ENCODE measurements at places on chromosomes 6 and 20.

DNA sequence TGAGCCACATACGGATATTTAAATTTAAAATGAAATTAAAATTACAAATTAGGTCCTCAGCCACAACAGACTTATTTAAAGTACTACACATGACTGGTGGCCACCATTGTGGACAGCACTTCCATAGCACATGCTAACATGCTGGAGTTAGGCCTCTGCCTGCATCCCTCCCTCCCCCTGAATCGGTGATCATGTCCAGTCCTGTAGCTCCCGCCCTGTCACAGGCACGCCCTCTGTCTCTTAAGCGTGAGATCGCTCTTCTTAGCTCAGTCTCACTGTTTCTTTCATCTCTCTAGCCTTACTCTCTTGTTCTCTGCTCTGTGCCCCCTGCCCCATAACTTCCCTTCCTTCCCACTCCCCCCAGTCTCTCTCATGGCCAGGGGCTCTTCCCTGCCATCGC, 28.9 kb downstream of the ELMO2 start:
- no peak for DNase-seq

DNA sequence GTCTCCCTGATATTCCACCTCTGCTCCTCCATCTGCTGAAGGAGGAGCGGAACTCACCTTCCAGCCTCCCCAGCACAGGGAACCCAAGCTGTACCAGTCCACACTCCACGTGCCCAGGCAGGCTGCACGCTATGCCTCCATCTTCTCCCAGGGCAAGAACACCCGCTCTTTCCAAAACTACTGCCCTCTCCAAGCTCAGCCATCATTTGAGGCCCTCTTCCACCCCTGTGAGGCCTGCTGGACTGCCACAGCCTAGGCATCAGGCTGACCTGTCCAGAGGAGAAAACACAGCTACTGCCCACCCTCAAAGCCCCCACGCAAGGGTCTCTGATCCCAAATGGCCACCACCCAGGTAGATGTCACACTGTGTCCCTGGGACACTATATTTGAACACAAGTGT, 99.9 kb downstream of the PRND start:
- DNase-seq: no peak

- no peak for DNase-seq
Measured at GRCh38 chr6:111171577-111172400, 84.5 kb downstream of the SLC16A10 start.

DNA sequence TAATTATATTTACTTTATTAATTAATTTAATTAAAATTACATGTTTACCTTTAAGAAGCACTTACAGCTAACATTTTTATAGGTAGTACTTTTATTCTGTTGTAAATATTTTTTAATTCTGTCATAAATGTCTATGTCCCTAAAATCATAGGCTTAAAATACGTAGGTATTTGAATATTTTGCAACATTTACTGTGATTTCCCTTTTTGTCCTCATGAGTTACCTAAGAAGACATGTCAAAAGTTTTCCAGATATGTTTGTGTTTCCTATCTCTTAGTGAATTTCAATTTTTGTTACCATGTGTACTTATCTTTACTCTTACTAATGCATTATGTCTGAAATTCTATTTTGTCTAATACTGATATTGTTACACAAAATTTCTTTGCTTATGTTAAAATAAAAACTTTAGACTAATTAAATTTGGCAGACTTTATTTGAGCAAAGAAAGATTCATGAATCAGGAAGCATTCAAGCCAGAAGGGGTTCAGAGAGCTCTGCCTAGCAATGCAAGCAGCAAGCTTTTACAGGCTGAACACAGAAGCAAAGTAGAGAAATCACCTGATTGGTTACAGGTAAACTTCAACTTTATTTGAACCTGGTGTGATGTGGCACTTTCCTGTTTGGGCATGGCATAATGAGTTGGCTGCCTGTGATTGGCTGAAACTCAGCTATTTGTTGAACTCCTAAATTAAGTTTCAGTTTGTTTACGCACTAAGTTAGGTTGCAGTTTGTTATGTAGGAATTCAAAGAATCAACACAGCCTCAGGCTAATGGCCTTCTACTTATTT, 123.2 kb upstream of the TMEM170B start:
- no peak for DNase-seq

- DNase-seq: no peak
Measured at GRCh38 chr6:148578489-148578814, 168.4 kb upstream of the UST start.

GRCh38 chr6:37142050-37142614, 27.8 kb upstream of the PIM1 start:
- no peak for DNase-seq

DNA sequence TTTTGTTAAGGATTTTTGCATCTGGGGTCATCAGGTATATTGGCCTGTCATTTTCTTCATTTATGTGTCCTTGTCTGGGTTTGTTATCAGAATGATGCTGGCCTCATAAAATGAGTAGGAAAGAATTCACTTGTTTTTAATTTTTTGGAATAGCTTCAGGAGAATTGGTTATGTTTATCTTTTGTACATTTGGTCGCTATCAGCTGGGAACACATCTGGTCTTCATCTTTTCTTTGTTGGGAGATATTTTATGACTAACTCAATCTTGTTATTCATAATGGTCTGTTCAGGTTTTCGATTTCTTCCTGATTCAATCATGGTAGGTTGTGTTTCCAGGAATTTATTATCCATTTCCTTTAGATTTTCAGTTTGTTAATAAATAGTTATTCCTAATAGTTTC, 207.5 kb upstream of the ASCC3 start:
- no peak for DNase-seq

- no peak for DNase-seq
Measured at GRCh38 chr6:163066200-163066599, 338.4 kb downstream of the PACRG start.

GRCh38 chr6:71029555-71029954, 72.7 kb upstream of the B3GAT2 start:
- no peak for DNase-seq

DNA sequence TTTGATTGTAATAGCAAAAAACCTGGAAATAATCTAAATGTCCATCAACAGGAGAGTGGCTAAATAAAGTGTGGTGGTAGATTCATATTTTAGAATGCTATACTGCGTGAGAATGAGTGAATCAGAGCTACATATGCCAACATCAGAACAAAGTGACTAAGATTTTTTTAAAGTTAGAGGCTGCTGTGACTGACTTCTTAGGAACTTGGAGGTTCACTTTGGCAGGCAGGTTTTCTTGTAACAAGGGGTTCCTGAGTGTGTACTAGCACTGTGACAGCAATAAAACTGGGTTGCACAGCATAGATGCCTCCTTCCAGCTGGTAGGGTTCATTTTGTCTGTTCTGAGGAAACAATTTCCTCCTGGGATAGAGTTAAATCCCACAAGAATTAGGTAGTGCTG, 75.3 kb upstream of the ENPP5 start:
- DNase-seq: no peak

GRCh38 chr20:17503301-17504065, 27.7 kb downstream of the BFSP1 start:
- no peak for DNase-seq

DNA sequence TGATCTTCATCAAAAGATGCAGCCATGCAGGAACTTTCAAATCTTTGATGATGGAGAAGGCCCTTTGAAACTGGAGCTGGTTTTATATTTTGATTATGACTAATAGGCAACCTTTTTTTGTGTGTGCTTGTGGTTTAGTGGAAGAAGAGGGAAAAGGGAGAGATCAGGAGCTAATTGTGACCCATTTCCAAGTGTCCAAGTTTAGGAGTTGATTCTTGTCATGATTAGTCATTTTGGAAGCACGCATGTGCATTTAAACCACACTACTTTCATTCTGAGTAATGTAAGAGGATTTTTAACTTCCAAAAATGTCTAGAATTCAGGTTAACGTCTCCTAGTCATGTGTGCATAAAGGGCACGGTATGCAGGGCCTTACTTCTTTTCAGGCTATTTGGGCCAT, 3.5 kb downstream of the FOXO3 start:
- no peak for DNase-seq

DNA sequence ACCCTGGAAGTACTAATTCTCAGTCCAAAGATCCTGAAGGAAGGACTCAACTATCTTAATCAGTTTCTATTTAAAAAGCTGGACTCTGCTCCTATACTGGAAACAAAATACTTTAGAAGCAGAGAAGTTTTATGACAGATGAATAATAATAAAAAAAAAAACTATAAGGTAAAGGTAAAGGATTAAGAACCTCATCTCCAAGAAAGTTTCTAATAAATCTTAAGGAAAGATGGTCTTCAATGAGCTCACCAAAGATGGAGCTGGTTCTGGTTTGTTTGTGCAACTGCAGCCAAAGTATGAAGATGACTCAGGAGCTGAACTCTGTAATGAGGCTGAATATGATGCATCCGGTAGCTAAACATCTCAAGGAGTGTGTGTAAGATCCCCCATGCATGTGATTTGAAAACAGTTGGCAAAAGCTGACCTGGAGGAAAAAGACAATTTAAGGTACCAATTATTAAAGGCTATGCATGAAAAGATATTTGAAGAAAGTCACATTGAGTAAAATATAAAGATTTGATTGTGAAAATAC, 25.2 kb downstream of the MED23 start:
- no peak for DNase-seq

DNA sequence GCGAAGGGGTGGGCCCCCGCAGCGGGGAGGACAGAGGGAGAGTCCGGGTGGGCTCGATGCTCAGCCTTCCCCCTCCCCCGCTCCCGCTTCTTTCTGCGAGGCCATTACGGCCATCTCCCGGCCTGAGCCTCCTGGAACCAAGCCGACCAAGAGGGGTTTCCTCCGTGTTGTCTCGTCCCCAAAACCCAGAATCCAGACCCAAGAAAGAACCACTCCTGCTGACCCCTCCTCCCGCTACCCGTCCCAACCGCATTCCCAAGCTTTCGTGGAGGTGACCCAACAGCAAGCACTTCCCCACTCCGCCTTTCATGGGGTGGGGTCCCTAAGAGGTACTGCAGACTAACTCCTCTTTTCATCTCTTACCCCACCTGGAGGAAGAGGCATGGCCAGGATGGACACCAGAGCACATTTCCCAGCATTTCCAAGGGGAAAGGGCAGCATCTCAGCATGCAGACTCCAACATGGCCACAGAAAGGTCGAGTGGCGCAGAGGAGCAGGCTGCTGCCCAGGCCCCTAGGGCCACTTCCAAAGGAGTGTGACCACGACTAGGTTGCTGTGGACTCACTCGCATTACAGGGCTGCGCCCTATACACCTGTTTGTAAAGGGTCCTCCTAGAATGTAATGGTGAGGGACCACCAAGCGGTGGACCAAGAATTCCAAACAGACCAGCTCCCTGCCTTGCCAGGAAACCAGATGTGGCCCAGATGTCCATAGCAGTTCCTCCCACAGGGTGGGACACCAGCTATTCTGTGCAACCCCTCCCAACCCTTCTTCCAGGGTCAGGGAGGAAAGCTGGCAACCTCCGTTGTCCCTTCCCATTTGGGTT, 53.4 kb downstream of the MRPL14 start:
- no peak for DNase-seq

DNA sequence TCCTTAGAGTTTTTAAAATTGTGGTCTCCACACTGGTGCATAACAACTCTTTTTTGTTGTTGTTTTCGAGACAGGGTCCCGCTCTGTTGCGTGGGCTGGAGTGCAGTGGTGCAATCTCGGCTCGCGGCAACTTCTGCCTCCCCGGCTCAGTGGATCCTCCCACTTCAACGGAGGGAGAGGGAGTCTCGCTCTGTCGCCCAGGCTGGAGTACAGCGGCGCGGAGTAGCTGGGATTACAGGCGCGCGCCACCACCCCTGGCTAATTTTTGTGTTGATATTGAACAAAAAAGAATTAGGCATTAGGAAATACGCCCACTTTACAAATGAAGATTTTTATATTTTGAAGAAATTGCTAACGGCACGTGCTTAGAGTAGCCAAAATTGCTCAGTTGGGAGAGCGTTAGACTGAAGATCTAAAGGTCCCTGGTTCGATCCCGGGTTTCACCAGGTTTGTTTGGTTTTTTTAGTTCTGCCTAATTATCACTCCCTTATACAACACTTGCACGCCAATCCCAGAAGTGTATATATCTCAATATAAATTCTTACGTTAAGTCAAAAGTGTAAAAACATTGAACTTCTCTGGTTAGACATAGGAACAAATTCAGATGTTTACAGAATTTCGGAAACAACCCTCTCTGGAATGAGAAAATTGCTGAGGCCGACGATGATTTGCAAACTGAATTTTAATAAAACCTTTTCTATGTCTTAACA, 159.6 kb downstream of the TRIM27 start:
- DNase-seq: no peak

- no peak for DNase-seq
Measured at GRCh38 chr6:89355511-89356194, 3.1 kb upstream of the UBE2J1 start.

DNA sequence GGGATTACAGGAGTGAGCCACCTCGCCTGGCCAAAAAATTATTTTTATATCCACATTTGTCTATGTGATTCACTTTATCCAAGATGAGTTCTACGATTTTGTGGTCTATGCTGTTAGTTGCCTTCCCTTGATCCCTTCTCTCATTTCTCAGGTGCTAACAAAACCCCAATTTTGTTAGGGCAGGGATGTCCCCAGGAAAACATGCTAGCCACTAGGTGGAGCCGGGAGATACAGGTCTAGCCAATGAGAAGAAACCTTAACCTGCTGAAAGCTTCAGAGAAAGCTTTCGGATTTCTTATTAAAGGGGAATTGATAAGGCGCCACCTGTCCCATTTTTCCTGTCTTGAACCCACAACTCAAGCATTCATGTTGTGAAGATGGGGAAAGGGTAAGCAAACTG, 167.4 kb upstream of the OLIG3 start:
- no peak for DNase-seq

DNA sequence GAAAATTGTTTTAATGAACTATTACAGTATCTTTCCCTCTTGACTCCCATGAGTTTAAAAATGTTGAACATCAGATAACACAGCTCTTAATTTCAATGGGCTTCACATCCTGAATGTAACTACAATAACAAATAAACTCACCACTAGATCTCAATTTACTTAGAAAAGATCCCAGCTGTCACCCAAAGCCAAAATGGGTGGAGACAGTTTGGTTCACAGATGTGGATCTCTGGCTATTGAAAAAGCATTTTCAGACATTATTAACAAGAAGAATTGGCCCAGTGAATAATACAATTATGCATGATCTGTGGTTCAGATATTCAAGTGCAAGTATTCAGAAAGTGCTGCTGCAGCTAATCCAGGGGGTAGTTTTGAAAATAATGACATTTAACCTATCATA, 184.7 kb upstream of the RALGAPA2 start:
- no peak for DNase-seq

- no peak for DNase-seq
Measured at GRCh38 chr20:24022621-24023180, 34.1 kb upstream of the GGTLC1 start.

GRCh38 chr20:17794400-17794799, 94.6 kb downstream of the BANF2 start:
- no peak for DNase-seq

- DNase-seq: no peak
Measured at GRCh38 chr6:167141667-167142432, 15.9 kb downstream of the GPR31 start.

All from GM18507 (cell line).